Right ventricle myocardium inferior (tissue), 1 donor: ENCODE measurements at places on chromosomes 7 and 10. TPM values are rescaled to one million over a fixed set of nuclear protein-coding genes. Genes with fewer than 3 reads are reported as not detected.

The SFTPA1 gene
- 0.24 TPM for total RNA-seq

The C7orf57 gene
- not detected for total RNA-seq

The ACSM6 gene
- not detected for total RNA-seq

The GPR85 gene
- 0.62 TPM for total RNA-seq

The TSPAN33 gene
- 14.9 TPM for total RNA-seq

The CRPPA gene
- total RNA-seq = 7.1 TPM

The PTPRZ1 gene
- 0.41 TPM for total RNA-seq

The SYT15 gene
- 3.2 TPM for total RNA-seq

The HOXA11 gene
- total RNA-seq = not detected

The PCLO gene
- total RNA-seq = 1.7 TPM

The TMEM196 gene
- not detected for total RNA-seq

The EPHB4 gene
- total RNA-seq = 27.0 TPM

The GIMAP7 gene
- 21.4 TPM for total RNA-seq

The AOAH gene
- 1.9 TPM for total RNA-seq

The ANKRD1 gene
- 2,249 TPM for total RNA-seq

The PNLIPRP3 gene
- not detected for total RNA-seq

The MOGAT3 gene
- not detected for total RNA-seq

The OR6B1 gene
- not detected for total RNA-seq

The ANKRD61 gene
- not detected for total RNA-seq

The AKR1C4 gene
- total RNA-seq = not detected

The ASCC1 gene
- total RNA-seq = 35.4 TPM

The DYDC2 gene
- not detected for total RNA-seq

The CALML3 gene
- total RNA-seq = not detected

The ASB4 gene
- 7.0 TPM for total RNA-seq

The DPYSL4 gene
- 24.9 TPM for total RNA-seq

The MAT1A gene
- 0.19 TPM for total RNA-seq

The PMS2 gene
- 6.2 TPM for total RNA-seq

The ABCC2 gene
- 0.05 TPM for total RNA-seq

The AGBL3 gene
- total RNA-seq = 2.2 TPM

The FLNC gene
- 905 TPM for total RNA-seq

The DGKB gene
- total RNA-seq = 0.38 TPM

The LARP4B gene
- 58.9 TPM for total RNA-seq

The PSD gene
- total RNA-seq = 0.49 TPM

The PRKCQ gene
- total RNA-seq = 0.16 TPM

The AIMP2 gene
- total RNA-seq = 56.7 TPM

The GIMAP1 gene
- 5.8 TPM for total RNA-seq

The NEUROD6 gene
- not detected for total RNA-seq

The FBXO24 gene
- total RNA-seq = 0.41 TPM

The KIF20B gene
- 3.0 TPM for total RNA-seq

The FGFR2 gene
- total RNA-seq = 0.70 TPM

The TRIM50 gene
- 0.32 TPM for total RNA-seq

The EVX1 gene
- total RNA-seq = not detected

The SLC16A9 gene
- 0.89 TPM for total RNA-seq

The RBP3 gene
- total RNA-seq = not detected

The ECHDC3 gene
- 101 TPM for total RNA-seq

The MRC1 gene
- 38.3 TPM for total RNA-seq

The CLDN3 gene
- not detected for total RNA-seq

The CYP26C1 gene
- 0.05 TPM for total RNA-seq

The RAB19 gene
- total RNA-seq = not detected

The GDF2 gene
- not detected for total RNA-seq

The SLC18A3 gene
- not detected for total RNA-seq

The ANXA7 gene
- total RNA-seq = 113 TPM

The PRLHR gene
- not detected for total RNA-seq
